ENCODE measurements at places on chromosomes 11 and 22. TPM values are rescaled to one million over a fixed set of nuclear protein-coding genes. Genes with fewer than 3 reads are reported as not detected.

The P2RY2 gene
- total RNA-seq, result not detected

The KRTAP5-10 gene
- total RNA-seq, result not detected

DNA sequence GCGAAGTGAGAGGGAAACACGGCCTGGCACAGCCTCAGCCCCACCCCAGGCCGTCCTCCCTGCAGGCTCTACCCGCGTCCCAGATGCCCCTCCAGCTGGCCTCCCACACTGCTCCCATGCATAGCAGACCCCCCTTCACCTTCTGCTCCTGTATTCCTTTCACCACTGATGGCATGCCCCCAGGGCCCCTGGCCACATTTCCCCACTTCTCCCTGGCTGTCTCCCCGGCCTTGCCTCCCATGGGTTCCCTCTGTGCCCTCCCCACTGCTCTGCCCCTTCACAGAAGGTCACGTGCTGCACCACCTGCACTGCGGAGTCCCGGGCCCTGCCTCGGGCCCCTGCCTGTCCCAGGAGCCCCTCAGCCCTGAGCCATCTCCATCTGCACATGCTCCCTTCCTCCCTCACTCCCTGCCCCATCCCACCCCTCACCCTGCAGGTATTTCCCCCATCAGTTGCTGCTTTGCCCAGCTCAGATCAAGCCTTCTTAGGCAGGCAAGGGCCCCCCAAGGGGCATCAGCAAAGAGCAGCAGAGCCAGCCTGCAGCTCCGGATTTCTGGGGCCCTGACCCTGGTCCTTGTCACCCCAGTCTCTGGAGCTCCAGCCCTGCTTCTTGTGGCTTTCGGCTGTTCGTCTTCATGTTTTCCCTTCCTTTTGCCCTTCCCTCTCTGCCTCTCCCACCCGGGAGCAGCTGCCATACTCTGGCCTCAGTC lies 46.4 kb downstream of the GAB4 start:
- DNase-seq, result no peak

DNA sequence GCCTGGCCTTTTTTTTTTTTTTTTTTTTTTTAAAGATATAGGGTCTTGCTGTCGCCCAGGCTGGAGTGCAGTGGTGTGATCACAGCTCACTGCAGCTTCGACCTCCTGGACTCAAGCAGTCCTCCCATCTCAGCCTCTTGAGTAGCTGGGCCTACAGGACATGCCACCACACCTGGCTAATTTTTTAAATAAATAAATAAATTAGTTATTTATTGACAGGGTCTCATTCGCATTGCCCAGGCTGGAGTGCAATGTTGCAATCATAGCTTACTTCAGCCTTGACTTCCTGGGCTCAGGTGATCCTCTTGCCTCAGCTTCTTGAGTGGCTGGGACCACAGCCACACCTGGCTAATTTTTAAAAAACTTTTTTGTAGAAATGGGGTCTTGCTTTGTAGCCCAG lies 10.5 kb downstream of the AP2A2 start:
- DNase-seq, result no peak

GRCh38 chr11:69867076-69868005 lies 48.1 kb upstream of the FGF3 start:
- no peak for DNase-seq

DNA sequence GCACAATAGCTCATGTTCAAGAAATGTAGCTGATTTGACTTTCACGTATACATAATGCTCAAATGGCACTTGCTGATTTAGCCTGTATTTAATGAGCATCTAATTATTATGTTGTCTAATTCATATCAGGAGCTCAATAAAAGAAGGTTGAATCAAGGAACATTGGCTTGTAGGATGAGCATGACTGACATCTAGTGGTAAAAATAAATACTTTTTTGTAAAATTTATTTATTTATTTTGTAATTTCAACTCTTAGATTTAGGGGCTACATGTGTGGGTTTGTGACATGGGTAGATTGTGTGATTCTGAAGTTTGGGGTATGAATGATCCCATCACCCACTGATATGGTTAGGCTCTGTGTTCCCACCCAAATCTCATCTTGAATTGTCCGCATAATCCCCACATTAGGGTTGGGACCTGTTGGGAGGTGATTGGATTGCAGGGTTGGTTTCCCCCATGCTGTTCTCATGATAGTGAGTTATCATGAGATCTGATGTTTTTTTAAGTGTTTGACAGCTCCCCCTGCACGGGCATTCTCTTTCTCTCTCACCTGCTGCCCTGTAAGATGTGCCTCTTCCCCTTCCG lies 1.7 kb upstream of the OR52E5 start:
- no peak for DNase-seq

DNA sequence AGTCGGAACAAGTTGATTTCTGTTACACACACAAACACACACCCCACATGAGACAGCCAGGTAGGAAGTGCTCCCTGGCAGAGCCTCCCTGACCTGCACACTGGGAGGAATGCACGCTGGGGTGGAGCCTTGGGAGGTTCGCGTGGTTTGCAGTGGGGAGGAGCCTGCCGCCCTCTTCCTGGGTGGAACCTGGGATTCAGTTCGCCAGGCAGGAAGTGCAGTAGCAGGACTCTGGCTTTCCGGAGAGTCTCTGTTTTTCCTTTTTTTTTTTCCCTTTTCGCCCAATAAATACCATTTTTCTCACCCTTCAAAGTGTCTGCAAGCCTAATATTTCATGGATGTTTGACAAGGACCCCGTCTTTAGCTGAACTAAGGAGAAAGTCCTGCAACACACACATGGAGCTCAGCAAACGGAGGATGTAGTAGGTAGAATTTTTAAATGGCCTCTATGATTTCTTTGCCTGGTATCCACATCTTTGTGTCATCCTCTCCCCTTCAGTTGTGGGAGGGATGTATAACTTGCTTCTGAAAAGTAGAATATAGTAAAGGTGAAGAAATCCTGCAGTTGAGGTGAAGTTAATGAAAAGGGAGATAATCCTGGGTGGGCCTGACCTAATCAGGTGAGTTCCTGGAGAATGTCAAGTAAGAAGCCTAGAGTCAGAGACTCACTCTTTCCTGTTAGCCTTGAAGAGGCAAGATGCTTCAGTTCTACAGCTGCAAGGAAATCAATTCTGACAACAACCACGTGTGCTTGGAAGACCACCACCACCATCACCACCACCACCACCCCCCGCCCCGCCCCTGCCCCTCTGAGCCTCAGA lies 72.9 kb downstream of the PIWIL4 start:
- DNase-seq, result no peak

All from activated naive CD8-positive, alpha-beta T cell treated with anti-CD3 and anti-CD28 coated beads, Interleukin-2, amount 10 ng/mL, durations not matched to agents 7 days and 5 days (primary cell).